Forelimb muscle (tissue), 1 donor: ENCODE measurements at places on chromosomes 1 and 21. TPM values are rescaled to one million over a fixed set of nuclear protein-coding genes. Genes with fewer than 3 reads are reported as not detected.

DNA sequence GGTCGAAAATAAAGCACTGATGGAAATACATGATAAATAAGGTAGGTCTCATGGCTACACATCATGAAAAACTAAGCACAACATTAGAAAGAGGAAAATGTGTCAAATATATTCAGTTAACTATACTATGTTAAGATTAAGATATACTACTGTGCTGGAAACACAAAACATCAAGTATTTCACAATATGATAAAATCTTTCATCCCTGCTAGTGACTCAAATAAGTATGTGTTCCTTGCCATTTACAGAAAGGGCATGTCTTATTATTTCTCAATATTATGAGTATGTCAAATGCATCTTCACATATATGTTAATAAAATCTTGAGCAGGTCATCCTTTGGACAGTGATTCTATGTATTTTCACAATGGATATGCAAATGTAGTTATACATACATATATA is 1260.1 kb upstream of the ADGRL2 start:
- no peak for DNase-seq

- DNase-seq, result no peak
Observed at GRCh38 chr1:161502641-161503393, 2.4 kb upstream of the FCGR2A start.

GRCh38 chr1:201970334-201971159 is 11.9 kb upstream of the RNPEP start:
- no peak for DNase-seq

- no peak for DNase-seq
Observed at GRCh38 chr1:205950826-205951549, 7.7 kb upstream of the SLC26A9 start.

GRCh38 chr1:26697978-26698849 is 2.4 kb downstream of the ARID1A start:
- DNase-seq, result peak; percentile 86

DNA sequence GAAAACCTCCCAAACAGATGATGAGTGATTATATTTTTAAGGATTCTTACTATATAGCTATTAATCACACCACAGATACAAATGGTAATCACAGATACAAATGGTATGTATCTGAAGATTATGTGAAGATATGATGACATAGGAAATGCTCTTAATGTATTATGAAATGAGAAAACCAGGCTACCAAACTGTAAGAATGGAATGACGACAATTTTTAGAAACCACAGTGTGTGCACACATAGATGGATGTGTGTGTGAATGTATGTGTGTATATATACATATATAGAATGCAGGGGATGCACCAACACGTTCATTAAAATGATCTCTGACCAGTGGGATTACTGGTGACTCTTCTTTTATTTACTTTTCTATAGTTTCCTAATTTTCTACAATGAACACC is 21.5 kb upstream of the ENAH start:
- no peak for DNase-seq

- no peak for DNase-seq
Observed at GRCh38 chr21:9767592-9768375, 753.6 kb upstream of the TPTE start.

Gene BARHL2
- polyA plus RNA-seq, result not detected

DNA sequence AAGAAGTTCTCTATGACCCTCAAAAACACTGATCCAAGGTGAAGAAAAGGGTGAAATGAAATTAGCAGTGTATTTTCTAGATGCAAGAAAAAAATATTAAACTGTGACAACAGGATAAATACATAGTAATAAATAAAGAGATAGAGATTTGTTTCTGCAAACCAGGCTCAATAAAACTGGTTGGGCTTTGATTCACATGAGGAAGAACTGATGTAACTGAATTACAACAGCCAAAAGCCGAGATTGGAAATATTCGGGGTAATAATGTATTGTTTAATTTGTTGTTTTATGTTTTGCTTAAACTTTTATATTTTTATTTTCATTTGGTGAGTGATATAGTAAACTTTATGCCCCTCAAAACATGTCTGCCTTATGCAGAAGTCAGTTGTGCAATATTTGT is 285.0 kb downstream of the BRINP3 start:
- peak; percentile 25 for DNase-seq

DNA sequence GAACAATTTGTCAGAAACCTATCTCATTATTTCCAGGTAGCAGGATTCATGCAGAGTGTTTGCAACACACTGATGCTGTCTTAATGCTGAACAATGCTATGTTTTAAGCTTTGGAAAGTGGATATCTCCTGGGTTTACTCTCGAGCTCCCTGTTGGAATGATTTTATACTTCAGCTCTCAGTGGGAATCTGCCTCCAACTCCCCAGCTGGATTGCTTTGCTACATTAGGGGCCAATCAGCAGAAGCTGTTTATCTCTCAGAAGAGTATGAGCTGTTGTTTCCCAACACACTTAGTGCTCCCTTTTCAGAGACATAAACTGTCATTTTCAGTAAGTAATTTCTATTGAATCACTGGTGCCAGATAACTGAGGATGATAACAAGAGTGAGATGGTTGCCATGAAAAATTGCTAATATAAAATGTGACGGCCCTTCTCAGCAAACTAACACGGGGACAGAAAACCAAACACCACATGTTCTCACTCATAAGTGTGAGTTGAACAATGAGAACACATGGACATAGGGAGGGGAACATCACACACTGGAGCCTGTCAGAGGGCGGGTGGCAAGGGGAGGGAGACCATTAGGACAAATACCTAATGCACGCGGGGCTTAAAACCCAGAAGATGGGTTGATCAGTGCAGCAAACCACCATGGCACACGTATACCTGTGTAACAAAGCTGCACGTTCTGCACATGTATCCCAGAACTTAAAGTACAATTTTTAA is 265.9 kb upstream of the RUNX1 start:
- no peak for DNase-seq
